ENCODE measurements at places on chromosomes 5 and 9.

DNA sequence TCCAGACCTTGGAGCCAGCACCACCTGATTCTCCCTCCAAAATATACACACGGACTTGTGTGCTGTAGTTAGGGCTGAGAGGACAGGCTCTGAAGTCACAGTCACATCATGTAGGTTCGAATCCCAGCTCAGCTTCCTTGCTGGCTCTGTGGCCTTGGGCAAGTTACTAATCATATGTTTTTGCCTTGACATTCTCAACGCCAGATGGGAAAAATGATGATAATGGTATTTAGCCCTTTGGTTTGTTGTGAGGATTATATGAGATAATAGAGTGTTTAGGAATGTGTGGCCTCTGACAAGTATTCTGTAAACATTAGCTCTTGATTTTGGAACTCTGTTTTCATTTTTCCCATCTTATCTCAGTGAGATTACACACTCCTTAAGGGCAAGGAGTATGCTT lies 72.5 kb downstream of the PLAC8L1 start:
- no peak for DNase-seq

GRCh38 chr9:131885144-131885609 lies 145.3 kb upstream of the RAPGEF1 start:
- DNase-seq, result no peak

GRCh38 chr5:151239237-151239861 lies 13.6 kb upstream of the GM2A start:
- no peak for DNase-seq

DNA sequence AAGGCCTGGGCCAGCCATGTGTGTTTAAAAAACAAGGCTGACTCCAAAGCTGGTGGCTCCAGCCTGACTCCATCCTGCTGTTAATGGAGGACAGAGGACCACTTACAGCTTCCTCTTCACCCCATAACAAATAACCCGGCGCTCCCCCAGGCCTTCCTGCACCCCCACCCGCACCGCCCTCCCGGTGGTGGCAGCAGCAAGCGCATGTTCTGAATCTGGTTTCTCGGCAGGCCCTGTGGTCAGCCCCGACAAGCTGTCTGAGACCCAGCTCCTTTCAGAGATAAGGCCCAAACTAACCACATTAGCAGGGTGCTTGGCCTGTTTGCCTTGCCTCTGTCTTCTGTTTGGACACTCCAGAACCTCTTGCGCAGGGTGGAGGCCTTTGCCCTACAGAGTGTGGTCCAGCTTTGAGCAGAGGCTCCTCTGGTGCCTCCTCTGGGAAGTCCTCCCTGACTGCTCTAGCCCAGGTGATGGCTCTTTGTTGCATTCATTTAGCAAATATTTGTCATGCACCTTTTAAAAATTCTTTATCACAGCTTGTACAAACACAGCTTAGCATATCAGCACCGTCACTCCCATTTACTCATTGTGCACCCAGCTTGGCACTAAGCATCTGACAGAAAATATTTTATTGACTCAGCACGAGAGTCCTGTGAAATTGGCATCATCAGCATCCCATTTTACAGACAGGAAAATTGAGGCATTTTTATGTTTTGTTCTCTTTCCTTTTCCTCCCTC lies 78.4 kb downstream of the NDFIP1 start:
- no peak for DNase-seq

DNA sequence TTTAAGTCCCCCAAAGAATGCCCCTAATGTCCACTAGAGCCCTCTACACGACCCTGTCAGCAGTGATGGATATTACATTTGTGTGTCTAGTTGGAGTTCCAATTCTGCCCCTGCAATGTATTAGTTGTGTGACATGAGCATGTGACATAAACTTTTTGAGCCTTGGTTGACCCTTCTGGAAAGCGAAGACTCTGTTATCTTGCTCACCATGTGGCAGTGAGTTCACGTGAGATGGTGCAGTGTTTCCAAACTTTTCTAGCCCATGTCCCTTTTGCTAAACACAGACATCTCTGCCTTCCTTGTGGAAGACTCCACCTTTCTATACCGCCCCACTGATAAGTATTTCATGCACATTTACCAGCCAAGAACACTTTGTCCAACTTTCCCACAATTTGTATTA lies 87.0 kb upstream of the BOD1 start:
- no peak for DNase-seq

- DNase-seq, result no peak
Measured at GRCh38 chr9:95058795-95059386, 258.6 kb downstream of the FANCC start.

- no peak for DNase-seq
Measured at GRCh38 chr5:155260798-155261197, 247.2 kb downstream of the KIF4B start.

GRCh38 chr5:35678661-35679060 lies 61.0 kb downstream of the SPEF2 start:
- DNase-seq, result no peak

DNA sequence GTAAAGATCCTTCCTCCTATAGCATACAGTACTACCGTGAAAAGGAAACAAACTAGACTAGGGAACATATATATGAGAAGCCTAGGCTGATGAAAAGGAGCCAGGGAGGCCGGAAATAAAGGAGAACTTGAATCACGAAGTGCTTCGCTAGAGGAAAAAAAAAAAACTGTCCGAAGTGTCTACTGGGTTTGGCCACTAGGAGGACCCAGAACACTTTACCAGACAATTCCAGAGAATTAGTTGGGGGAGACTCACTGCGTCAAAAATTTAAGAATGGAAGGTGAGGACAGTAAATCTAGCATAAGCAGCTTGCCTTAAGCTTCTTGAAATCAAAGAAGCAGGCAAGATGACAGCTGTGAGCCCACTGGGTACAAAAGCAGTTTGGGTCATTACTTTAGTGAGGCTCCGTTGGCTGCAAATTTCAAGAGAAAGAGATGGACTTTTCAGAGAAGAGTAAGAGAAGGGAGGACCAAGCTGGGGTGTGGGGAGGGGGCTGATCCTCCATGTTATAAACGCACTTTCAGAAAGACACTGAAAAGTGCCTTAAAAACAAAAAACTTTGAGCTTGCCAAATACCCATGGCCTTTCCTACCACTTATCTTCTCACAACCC lies 47.4 kb downstream of the P4HA2 start:
- DNase-seq, result no peak

DNA sequence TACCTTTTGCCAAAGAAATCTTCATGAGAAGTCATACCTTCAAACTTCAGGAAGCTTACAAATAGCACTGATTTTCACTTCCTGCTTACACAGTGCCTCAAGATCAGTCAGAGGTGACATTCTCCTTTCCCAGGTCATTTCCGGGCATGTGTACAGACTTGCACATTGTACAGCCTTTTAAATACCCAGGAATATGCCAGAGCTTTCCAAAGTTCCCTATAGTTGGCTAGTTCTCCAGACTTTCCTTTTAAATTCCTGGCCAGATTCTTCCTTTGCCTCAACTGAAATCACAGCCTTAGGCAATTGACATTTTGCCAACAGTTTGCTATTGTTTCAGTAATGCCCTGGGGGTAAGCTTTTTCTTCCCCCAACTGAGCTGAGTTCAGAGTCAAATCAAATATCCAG lies 47.2 kb downstream of the RFX3 start:
- no peak for DNase-seq

- no peak for DNase-seq
Measured at GRCh38 chr9:87569518-87569917, 71.9 kb downstream of the DAPK1 start.

DNA sequence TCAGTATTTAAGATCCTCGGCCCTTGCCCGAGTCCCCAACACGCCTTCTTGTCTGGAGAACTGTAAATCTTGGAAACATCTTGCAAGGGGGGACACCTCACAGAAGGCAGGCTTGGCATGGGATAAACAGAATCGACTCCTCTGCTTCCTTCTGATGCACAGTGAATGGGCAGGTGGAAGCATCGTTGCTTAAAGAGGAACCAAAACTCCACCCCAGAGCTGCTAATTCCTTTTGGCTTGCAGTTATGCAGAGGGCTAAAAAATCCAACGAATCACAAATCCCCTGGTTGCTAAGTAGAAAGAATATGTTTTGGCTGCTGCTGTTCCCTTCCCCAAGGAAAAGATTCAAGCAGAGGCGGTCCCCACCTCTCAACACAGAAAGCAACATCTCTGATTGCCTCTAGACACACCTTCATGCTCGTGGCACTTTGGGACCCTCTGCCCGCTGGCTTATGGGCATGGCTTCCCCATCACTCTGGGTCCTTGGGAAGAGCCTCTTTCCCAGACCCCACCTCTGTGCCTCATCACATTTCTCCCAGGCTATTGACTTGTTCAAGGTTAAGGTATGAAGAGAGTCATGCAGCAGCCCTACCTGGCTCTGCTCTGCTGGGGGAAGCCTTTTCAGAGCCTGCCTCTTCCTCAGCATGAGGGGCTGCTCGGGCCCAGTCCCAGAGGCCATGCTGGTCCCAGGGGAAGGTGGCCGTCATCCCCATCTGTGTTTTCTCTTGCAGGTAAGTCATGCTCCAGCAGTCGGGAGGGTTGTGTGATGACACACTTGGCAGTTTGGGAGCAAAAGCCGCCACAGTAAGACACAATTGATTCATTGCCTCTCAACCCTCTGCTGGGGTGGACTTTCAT lies 137.1 kb downstream of the KCNIP1 start:
- no peak for DNase-seq

- no peak for DNase-seq
Measured at GRCh38 chr5:88792144-88792840, 90.7 kb downstream of the MEF2C start.

GRCh38 chr5:164998142-164998541 lies 1492.7 kb downstream of the MAT2B start:
- no peak for DNase-seq

DNA sequence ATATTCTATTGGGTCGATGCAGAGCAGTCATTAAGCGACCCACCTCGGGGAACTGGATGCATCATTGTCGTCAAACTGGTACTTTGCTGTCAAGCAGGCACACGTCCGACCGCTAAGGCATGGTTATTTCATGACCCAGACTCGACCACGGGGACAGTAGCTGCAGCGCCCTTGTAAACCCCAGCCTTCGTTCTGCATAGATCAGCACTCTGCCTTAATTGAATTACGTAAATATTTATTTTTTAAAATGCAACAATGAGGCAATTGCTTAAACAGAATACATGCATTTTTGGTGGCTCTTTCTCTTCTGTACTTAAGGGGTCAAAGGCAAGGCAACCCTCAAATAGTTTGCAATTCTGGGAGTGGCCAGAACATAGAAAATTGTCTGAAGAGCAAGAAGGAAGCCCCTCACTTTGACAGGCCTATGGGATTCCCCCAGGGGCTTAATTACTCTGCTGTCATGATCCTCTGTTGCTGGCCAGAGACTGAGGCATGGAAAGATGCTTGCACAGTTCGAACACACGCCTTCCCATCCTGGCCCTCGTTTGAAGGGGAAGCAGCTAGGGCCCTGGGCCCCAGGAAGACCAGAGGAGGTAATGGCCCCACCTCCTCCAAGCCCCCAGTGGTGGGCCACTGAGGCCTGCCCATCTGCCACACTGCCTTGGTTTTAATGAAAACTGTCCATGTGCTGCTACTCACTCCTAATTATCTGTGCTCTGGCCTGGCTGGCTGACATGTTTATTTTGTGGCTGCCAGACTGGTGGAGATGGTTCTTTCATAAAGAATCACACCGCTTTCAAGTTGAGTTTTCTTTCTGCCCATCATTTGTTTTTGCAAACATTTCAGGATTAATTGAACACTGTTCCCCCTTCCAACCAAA lies 169.7 kb upstream of the MAST4 start:
- DNase-seq, result no peak

DNA sequence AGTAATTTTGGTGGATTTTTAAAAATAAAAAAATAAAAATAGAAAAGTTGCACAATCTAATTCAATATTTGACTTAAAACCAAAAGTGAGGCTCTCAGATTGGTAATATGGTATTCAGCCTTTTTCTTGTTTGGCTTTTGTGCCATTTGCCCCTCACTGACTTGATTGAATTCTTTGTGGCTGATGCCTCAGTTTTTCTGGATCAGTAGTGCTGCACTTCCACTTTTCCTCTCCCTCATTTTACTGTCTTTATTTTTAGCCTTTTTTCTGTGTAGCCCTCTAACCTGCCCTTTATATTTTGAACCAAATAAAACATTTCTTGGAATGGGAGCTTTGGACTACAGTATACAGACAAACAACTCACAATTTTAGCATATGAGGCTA lies 3.8 kb upstream of the MSMP start:
- DNase-seq, result no peak

- DNase-seq, result no peak
Measured at GRCh38 chr5:140221697-140222223, 46.8 kb downstream of the CYSTM1 start.
